ENCODE measurements at places on chromosomes 7 and 10. TPM values are rescaled to one million over a fixed set of nuclear protein-coding genes. Genes with fewer than 3 reads are reported as not detected.

The KDM7A gene
- total RNA-seq: 34.7 TPM

The CFAP46 gene
- total RNA-seq: 0.16 TPM

The SPACDR gene
- not detected for total RNA-seq

The LIPF gene
- not detected for total RNA-seq

The MOGAT3 gene
- not detected for total RNA-seq

GRCh38 chr10:75058161-75058560, 53.3 kb upstream of the SAMD8 start:
- no peak for DNase-seq

DNA sequence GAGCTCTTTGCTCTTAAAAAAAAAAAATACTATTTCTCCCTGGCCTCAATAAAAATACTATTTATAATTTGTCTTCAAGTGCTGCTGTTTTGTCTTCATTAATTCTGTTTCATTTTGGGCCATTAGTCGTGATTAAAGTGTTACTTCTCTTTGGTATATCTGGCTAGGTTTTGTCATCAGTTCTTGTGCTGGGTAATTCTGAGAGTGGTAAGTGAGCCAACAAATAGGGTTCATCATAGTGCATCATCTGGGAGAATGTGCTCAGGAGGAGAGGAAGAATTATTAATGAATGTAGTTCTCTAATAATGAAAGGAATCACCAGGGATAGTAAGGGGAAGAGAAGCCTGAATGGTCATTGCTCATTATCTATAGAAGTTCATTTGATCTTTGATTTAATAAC, 70.0 kb downstream of the LCOR start:
- no peak for DNase-seq

GRCh38 chr10:31345886-31346285, 26.9 kb downstream of the ZEB1 start:
- DNase-seq: no peak

DNA sequence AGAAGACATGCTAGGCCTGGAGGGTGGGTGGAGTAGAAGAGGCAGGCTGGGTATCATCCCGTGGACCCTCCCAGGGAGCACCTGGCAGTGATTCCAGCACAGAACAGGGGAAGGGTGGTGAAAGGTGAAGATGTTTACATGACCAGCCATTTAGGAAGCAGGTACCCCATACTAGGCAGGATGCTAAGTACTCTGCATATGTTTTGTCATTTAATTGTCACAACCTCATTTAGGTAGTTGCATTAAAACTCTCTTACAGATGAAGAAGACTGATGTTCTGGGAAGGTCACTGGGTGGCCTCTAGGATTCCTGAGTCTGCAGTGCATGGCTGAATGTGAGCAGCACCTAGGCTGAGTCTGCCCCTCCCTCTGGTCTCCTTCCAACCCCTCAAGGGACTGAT, 15.2 kb downstream of the ITPRIP start:
- DNase-seq: no peak

DNA sequence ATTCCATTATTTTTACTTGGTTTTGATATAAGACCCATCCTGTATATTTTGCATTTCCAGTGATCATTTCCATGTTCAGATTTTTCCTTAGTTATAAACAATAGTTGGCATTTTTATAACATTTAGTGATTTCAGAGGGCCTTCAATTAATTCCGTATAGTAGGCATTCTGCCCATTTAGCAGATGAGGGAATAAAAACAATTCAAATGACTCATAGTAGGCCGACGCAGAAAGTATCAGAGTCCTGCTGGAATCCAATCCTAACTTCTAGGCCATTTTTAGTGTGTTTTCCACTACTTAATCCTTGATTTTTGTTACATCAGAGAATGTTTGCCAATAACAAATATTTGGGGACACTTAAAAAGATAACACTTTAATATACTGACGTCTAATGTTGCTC, 15.4 kb downstream of the RNF32 start:
- no peak for DNase-seq

GRCh38 chr10:87090779-87091178, 3.9 kb downstream of the GLUD1 start:
- DNase-seq: no peak

- DNase-seq: no peak
Observed at GRCh38 chr7:139854124-139854511, 25.1 kb downstream of the TBXAS1 start.

DNA sequence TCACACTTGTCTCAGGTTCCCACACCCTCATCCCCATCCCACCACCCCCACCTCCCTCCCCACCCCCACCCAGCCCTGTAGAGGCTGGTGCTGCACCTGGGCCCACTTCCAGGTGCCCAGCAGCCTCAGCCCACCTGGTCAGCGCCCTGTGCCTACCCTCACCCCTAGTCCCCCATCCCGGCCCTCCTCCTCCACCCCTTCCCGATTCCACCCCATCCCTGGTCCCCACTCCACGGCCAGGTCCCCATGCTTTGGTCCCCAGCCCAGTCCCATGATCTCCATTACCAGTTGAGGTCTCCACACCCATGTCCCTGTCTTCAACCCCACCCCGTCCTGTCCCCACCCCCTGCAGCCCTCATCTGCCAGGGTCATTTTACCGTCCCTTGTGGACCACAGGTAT, 24.6 kb upstream of the CNPY1 start:
- no peak for DNase-seq

GRCh38 chr7:90178679-90179278, 24.5 kb downstream of the STEAP1 start:
- DNase-seq: no peak

GRCh38 chr10:62426086-62426485, 51.9 kb downstream of the ZNF365 start:
- no peak for DNase-seq

GRCh38 chr10:29791773-29792172, 157.0 kb upstream of the SVIL start:
- no peak for DNase-seq

GRCh38 chr7:39465055-39465929, 100.9 kb upstream of the YAE1 start:
- no peak for DNase-seq

GRCh38 chr10:63554657-63555056, 33.5 kb downstream of the REEP3 start:
- no peak for DNase-seq

- no peak for DNase-seq
Observed at GRCh38 chr7:48638041-48638440, 286.3 kb upstream of the CDC14C start.

DNA sequence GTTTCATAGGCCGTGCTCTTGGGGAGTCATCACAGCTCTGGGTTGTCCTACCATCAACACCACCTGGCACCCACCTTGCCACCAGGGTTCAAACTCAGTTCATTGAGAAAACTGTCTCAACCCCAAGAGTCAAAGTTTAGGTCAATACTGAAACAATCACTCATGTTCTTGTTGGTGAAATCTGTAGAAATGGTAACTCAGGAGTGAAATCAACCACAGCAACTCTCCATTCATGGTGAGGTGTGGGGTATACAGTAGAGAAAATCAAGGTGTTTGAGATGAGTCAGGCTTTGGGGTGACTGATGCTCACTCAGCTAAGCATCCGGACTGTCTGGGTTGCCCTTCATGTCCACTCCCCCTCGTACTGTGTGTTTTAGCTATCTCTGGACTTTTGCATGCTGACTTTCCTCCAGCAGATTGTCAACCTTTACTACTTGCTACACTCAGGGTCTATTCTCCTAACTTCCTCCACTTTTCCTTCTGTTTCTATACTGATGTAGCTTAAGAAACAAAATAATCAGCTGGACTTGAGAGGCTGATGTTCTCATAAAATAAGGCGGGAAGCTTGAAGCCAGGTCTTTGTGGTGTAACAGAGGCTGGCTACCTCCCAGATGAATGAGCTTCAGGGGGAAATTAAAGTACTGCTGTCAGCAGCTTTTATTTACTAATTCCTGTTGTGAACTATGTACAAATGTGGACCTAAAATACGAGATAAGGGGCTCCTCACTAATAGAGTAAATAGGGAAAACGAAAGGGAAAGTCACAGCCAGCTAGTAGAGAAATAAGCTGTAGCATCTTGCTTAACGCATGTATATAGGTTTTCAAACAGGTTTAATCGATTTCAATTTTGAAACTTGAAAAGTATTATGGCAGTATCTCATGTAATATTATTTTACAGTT, 173.6 kb upstream of the AKR1E2 start:
- DNase-seq: no peak

Measured in breast epithelium (tissue), 4 donors.